CD4-positive, alpha-beta T cell treated with Interleukin-6 at 100 ng/mL for 8 hours (primary cell): ENCODE measurements at places on chromosomes 5 and 9.
A peak's percentile ranks its signal among the peaks of the same experiment; 100 is the strongest.

- DNase-seq, result peak; percentile 41
These were observed 8.8 kb downstream of the SPRY4 start for GRCh38 chr5:142316051-142316450.

- no peak for DNase-seq
These were observed 1.5 kb downstream of the SPINK9 start for GRCh38 chr5:148336704-148337435.

DNA sequence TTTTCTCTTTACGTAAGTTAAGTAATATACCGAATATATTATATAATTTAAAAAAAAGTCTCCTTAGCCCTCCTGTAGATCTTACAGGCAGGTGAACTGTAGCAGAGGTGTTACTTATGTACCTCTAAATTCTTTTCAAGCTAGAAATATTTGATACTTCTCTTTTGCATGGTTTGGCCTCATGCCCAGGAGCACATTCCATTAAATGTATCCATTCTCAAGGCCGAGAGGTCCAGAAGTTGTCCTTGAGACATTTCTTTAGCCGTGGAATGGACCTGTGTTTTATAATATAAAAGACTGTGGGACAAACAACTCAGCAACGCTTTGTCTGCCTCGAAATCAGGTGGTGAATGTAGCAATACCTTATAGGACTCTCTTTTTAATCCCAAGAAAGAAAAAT, 184.5 kb downstream of the TRIO start:
- no peak for DNase-seq

DNA sequence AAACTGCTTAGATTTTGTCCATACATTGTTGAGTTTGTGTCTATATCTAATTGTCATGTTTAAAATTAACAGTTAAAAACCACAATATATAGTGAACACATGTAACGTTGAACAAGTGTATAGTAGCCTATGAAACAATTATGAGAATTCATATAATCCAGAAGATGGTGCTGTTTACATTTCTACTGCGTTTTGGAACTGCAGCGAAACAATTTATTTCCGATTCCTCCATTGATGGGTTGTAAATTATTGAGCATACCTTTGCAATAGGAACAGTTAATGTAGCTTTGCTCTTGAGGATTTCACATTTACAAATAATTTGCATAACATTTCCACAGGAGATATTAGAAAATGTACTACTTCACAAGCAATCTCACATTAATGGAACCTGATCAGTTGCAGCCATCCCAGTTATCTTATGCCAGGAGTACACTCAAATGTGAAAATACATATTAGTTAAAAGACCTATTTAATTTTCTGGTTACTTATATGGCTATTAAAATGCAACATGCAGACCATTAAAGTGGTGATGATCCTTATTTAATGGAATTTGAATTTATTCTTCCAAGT, 411.8 kb downstream of the CDH10 start:
- DNase-seq, result no peak

DNA sequence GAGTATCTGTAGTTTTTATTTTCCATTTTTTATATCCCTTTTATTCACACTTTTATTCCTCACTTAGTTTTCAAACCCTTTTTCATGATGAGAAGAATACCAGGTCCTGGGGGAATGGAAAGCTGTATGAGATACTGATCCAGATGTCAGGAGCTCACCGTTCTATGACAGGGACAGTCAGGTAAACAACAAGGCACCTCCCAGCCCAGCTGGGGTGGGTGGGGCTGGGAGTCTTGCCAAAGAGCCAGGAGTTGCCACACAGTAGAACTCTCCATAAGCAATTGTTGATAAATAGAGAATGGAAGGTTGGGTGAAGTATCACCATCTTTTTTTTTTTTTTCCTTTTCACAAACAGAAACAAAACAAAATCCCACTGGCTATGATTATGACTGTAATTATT, 225.8 kb downstream of the NSG2 start:
- DNase-seq, result no peak

DNA sequence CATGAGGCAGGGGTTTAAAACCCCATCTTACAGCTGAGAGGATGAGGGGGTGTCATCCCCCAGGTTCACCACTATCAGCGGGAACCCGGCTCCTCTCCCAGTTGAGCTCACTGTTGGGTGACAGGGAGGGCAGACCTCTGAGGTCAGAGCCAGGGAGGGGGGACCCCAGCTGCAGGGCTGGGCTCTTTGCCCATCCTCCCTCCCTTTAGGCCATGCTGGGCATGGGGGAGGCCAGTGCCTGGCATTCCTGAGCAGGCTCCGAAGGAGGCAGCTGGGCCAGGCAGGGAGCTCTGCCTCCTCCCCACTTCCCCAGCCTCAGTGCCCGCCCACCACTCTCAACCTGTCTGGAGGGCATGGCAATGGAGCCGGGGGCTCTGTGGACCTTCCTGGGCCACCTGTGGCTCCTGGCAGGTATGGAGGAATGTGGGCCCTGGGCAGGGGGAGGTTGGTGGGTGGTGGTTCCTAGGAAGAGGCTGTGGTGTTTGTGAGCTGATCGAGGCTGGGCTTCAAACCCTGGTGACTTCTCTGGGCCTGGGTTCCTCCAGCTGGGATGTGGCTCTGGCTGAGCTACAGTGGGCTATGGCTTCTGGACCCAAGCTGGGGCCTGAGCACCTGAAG, 12.6 kb downstream of the CRB2 start:
- no peak for DNase-seq

DNA sequence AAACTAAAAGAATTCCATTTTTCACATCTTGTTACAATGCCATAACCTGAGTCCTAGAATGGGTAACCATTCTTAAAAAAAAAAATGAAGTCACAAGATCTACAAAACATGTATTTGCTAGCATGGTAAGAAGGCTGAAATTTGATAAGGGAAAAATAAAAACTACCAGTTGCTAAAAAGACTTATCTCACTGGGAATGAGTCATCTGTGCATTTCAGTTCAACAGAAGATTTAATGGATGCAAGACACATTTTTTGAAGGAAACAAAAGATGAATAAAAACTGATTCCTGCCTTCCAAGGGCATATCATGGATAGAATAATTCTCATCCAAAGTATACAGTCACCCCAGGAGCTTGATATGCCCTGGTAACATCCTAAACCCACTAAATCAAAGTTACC, 47.2 kb downstream of the SGTB start:
- DNase-seq, result no peak

DNA sequence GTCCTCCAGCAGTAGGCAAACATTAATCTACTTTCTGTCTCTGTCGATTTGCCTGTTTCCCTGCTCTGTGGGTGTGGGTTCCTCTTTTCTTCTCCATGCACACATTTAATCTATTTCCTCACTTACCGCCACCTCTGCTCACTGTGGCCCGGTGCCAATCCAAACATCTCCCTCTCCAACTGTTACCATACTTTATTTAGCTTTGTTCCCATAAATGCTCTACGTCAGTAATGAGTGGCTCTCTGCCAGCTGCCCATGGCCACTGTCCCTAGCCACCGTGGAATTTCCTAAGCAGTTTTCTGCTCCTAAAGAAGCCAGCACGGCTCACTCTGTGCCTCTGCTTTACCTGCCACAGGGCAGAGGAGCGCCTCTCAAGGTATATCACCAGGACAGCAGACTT, 19.5 kb upstream of the GOLPH3 start:
- DNase-seq, result no peak

- DNase-seq, result no peak
These were observed 536 bp upstream of the SLC6A7 start for GRCh38 chr5:150189326-150189725.

DNA sequence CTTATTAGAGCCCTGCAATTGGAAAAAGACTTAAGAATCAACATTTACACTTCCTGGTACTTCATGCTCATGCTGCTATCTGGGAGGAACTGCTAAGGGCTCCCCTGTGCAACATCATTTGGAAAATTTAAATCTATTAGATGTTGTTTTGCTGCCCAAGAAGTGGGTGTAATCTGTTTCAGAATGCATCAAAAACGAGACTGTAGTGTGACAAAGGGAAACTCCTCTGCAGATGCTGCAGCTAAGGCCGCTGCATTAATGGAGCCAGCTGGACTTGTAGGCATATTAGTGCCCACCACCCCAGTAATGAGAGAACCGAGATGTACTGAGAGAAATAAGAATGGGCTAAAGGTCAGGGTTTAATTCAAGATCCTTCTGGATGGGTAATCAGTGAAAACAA, 11.1 kb upstream of the PAIP1 start:
- no peak for DNase-seq

GRCh38 chr5:2013301-2014057, 130.8 kb upstream of the IRX4 start:
- no peak for DNase-seq

DNA sequence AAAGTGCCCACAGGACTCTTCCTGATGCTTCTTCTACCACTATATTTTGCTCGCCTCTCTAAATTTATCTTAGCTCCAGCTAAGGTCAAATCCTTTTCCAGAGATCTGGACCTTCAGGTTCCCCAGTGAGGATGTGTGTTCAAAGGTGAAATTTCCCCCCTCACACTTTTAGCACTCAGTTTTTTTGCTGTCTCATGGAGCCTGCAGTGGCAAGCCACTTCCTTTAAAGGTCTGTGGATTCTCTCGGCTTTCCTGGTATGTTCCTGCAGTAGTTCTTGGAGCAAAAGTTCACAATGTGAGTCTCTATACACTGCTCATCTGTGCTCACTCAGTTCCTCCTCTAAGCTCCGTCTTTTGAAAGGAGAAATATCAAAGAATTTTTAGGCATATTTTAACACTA, 181.4 kb downstream of the LURAP1L start:
- DNase-seq, result no peak

- no peak for DNase-seq
These were observed 72.2 kb upstream of the EPB41L4A start for GRCh38 chr5:112491257-112491656.

DNA sequence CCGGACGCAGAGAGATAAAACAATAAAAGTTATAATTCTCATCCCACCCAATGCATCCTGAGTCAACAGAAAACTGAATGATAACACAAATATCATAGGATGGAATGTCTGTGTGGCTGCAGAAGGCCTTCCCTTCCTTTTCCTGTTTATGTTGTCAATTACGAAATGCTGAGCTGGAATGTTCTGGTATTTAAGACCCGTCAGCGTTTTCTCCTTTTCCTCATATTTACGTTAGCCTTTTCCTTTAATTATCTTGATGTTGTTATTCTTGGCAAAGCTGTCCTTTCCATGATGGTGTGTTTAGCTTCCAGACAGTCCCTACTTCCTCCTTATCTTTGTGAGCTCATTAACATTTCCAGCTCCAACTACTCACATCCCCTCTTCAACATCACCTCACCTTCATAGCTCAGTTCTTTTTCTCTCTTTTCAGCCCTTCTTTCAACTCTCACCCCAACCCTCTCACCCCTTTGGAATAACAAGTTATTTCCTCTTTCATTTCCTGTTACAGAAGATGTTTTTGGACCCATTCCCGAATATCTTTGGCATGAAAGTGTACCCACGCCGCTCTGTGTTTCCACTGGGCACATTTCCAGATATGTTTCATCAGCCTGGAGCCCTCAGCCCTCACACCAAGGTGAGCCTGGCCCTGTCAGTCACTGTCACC, 221.6 kb downstream of the NR2F1-AS1 start:
- DNase-seq, result no peak

DNA sequence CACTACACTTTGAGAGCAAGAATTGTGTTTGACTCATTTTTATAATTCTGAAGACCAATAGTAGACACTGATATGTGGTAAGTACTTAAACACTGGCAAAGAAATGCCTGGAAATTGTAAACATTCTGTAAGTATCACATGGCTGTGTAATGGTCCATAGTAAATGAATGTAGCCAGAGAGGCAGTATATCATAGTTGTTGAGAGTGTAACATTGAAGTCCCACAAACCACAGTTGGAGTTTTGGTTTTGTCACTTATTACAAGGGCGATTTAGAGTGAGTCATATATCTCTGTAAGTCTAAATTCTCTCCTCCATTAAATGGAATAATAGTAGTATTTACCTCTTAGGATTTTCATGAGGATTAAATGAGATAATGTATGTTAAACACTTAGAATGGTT, 181.1 kb upstream of the MEF2C start:
- no peak for DNase-seq
